ENCODE measurements at places on chromosomes 16 and 17. TPM values are rescaled to one million over a fixed set of nuclear protein-coding genes. Genes with fewer than 3 reads are reported as not detected.

HOXB4 gene
- 0.98 TPM for total RNA-seq

SHCBP1 gene
- total RNA-seq: 1.3 TPM

VPS35L gene
- 43.6 TPM for total RNA-seq

DDX52 gene
- total RNA-seq: 18.6 TPM

CACNG5 gene
- not detected for total RNA-seq

KRT31 gene
- total RNA-seq: not detected

ITGB4 gene
- 25.2 TPM for total RNA-seq

FAAP100 gene
- total RNA-seq: 12.2 TPM

CRISPLD2 gene
- 128 TPM for total RNA-seq

PIGL gene
- 94.0 TPM for total RNA-seq

VASN gene
- total RNA-seq: 16.0 TPM

FASN gene
- 504 TPM for total RNA-seq

DLX3 gene
- total RNA-seq: not detected

CASKIN2 gene
- 26.6 TPM for total RNA-seq

MT1M gene
- 43.1 TPM for total RNA-seq

RCVRN gene
- not detected for total RNA-seq

RAD51C gene
- total RNA-seq: 19.6 TPM

DHX58 gene
- total RNA-seq: 4.7 TPM

GSG1L gene
- total RNA-seq: not detected

ADAD2 gene
- total RNA-seq: not detected

OR1D5 gene
- total RNA-seq: not detected

HP gene
- total RNA-seq: 7.5 TPM

USP43 gene
- total RNA-seq: not detected

LGALS9B gene
- not detected for total RNA-seq

MYH11 gene
- 43.7 TPM for total RNA-seq

PRR35 gene
- total RNA-seq: not detected

TPSB2 gene
- 163 TPM for total RNA-seq

MIEF2 gene
- total RNA-seq: 6.2 TPM

SDR42E1 gene
- 0.17 TPM for total RNA-seq

PPM1E gene
- 0.68 TPM for total RNA-seq

NXPH3 gene
- total RNA-seq: 5.1 TPM

LPO gene
- not detected for total RNA-seq

STH gene
- total RNA-seq: not detected

MGAT5B gene
- total RNA-seq: not detected

KRTAP4-4 gene
- not detected for total RNA-seq

GRAPL gene
- total RNA-seq: 1.2 TPM

KRTAP2-2 gene
- not detected for total RNA-seq

TEX19 gene
- total RNA-seq: not detected

CHTF18 gene
- total RNA-seq: 4.4 TPM

All from subcutaneous adipose tissue (tissue), 4 donors.